ENCODE measurements at places on chromosomes 12 and 14.

- no peak overlapping the region for H3K4me3 ChIP-seq
- no peak overlapping the region for H3K27ac ChIP-seq
- H3K27me3 ChIP-seq, result no peaks in the 10 kb centered on the region
- no peaks in the 10 kb centered on the region for H3K36me3 ChIP-seq
- H3K4me1 ChIP-seq, result no peaks in the 10 kb centered on the region
Observed at GRCh38 chr12:52791271-52792184, 4.4 kb downstream of the KRT3 start.

- no peak overlapping the region for H3K27ac ChIP-seq
- no peaks in the 10 kb centered on the region for H3K27me3 ChIP-seq
- H3K36me3 ChIP-seq, result peaks cover 39% of the 10 kb centered on the region
- H3K4me3 ChIP-seq, result no peak overlapping the region
Observed at GRCh38 chr12:48946205-48946604, 11.1 kb downstream of the ARF3 start.

GRCh38 chr12:127963933-127964332 is 303.0 kb upstream of the TMEM132C start:
- no peak overlapping the region for H3K4me3 ChIP-seq
- H3K27ac ChIP-seq, result no peak overlapping the region
- no peak for DNase-seq
- no peaks in the 10 kb centered on the region for H3K4me1 ChIP-seq
- H3K36me3 ChIP-seq, result no peaks in the 10 kb centered on the region

DNA sequence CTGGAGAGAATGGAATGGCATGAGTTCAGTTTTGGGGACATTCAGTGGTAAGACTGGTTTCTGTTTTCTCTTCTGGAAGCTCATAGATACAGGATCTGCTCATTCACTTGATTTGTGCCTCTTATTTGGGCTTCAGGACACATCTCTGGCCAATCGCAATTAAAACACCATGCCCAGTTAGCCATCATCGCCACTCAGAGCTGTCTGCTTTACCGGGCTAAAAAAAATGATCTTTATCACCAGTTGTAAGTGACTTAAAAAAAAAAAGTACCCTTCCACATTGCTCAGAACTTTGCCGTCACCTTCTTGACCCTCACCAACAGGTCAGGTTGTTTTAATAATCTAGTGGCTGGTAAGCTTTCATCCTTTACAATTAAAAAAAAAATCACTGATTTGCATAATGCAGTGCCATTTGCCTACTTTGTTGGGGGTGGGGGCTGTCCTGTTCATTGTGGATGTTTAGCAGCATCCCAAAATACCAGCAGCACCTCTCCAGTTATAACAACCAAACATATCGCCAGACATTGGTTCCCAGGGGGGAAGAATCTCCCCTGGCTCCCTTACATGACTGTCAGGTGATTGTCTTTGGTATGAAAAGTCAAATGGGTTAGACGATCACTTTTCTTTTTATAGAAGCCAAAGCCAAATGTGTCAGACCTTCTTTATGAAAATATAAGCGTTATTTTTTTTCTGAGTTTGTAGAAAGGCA is 150.1 kb downstream of the PRKCH start:
- peaks cover 37% of the 10 kb centered on the region for H3K36me3 ChIP-seq
- peak overlapping the region; percentile 55 for H3K4me3 ChIP-seq
- peak overlapping the region; percentile 82 for H3K27ac ChIP-seq
- peak; percentile 28 for DNase-seq
- H3K4me1 ChIP-seq, result peaks cover 96% of the 10 kb centered on the region
- H3K27me3 ChIP-seq, result no peaks in the 10 kb centered on the region

DNA sequence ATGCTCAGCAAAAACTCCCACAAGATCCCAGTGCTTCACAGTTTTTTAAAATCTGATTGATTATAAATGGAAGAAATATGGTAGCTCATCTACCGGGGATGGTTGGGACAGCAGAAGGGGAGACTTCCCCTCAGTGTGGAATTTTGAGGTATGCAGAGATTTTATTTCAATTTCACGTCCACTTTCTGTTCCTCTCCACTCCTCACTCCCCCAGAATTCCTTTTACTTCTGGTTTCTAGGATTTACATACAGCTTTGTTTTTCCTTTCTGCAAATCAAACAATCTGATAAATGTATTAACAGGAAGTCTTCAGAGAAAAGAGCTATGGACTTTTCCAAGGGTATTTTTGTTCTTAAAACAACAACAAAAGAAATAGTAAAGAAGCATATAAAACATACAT is 181.5 kb upstream of the ARHGAP5 start:
- no peaks in the 10 kb centered on the region for H3K27me3 ChIP-seq
- no peak for DNase-seq
- H3K36me3 ChIP-seq, result no peaks in the 10 kb centered on the region
- no peak overlapping the region for H3K27ac ChIP-seq
- H3K4me3 ChIP-seq, result no peak overlapping the region

GRCh38 chr14:71551291-71551950 is 380.8 kb upstream of the RGS6 start:
- H3K36me3 ChIP-seq, result no peaks in the 10 kb centered on the region
- no peaks in the 10 kb centered on the region for H3K27me3 ChIP-seq
- H3K4me1 ChIP-seq, result peaks cover 40% of the 10 kb centered on the region
- H3K4me3 ChIP-seq, result no peak overlapping the region
- H3K27ac ChIP-seq, result no peak overlapping the region
- DNase-seq, result no peak

- no peaks in the 10 kb centered on the region for H3K36me3 ChIP-seq
- DNase-seq, result peak; percentile 13
- peaks cover 9% of the 10 kb centered on the region for H3K27me3 ChIP-seq
- no peak overlapping the region for H3K27ac ChIP-seq
- H3K4me3 ChIP-seq, result no peak overlapping the region
Observed at GRCh38 chr12:98743362-98743953, 98.4 kb downstream of the APAF1 start.

- no peaks in the 10 kb centered on the region for H3K36me3 ChIP-seq
- H3K4me3 ChIP-seq, result no peak overlapping the region
- H3K27me3 ChIP-seq, result peaks cover 46% of the 10 kb centered on the region
- no peaks in the 10 kb centered on the region for H3K4me1 ChIP-seq
- no peak overlapping the region for H3K27ac ChIP-seq
Observed at GRCh38 chr12:53338916-53339315, 2.8 kb upstream of the SP7 start.

DNA sequence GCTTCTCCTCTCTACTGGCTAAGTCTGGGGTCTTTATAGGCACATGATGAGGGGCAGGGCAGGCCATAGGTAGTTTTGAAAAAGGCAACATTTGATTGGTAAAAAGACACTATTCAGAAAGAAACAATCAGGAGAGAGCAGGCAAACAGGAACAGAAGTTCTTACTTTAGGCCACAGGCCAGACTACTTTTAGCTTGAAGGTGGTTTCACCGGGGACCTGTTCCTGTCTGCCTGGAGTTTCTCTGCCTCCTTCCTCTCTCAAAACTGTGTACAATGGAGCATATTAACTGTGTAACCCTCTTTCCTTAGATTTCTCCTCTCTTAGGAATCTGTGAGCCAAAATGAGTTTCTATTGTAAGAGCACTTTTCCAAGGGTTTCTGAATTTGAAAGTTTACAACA is 167.9 kb upstream of the AVPR1A start:
- DNase-seq, result no peak
- H3K4me1 ChIP-seq, result peaks cover 38% of the 10 kb centered on the region
- no peaks in the 10 kb centered on the region for H3K27me3 ChIP-seq
- no peak overlapping the region for H3K4me3 ChIP-seq
- peak overlapping the region; percentile 35 for H3K27ac ChIP-seq

DNA sequence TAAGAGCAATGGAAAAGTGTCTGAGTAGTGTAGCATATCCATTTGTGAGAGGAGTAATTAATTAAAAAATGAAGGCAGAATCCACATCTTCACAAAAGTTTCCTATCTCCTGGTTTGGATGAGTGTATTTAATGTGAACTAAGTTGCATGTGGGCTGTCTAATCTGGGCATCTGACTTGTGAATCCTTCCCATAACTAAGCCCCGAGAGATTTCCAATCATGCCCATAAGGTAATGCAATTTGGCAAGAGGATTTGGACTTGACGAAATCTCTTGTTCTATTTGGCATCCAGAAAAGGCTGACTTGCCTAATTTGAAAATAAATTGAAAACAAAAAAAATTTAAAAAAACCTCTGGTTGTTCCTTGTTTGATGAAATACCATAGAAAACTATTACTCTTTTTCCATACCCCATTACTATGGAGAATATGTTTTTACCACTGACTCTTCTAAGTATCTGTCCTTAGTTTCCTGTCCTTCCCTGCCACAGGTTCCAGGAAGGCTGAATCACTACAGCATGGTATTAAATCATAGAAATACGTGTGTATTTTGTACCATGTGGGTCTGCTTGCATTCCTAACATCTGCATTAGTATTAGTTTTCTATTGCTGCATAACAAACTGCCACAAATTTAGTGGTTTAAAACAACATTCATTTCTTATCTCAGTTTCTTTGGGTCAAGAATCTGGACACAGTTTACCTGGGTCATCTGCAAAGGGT is 48.4 kb downstream of the ETV6 start:
- H3K4me3 ChIP-seq, result no peak overlapping the region
- DNase-seq, result no peak
- no peaks in the 10 kb centered on the region for H3K27me3 ChIP-seq
- H3K4me1 ChIP-seq, result peaks cover 3% of the 10 kb centered on the region
- H3K27ac ChIP-seq, result peak overlapping the region; percentile 41

GRCh38 chr12:103626498-103626897 is 39.4 kb downstream of the STAB2 start:
- no peaks in the 10 kb centered on the region for H3K27me3 ChIP-seq
- no peak overlapping the region for H3K4me3 ChIP-seq
- H3K36me3 ChIP-seq, result no peaks in the 10 kb centered on the region
- H3K4me1 ChIP-seq, result no peaks in the 10 kb centered on the region

DNA sequence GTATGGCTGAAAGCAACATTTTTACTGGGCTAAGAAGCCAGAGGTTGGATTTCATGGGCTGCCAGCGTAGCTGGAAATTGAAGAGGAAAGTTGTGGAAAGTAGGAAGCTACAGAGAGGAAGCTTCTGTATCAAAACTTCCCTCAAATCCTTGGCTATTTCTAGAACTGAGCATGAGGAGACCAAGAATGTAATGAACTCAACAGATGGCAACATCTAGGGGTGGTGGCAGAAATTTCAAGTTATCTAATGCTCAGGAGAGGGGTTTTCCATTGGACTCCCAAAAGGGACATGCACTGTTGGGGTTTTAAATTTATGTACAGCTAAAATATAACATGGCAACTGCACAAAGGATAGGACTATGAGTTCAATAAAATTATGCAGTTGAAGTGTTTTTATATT is 151.3 kb downstream of the DHRS2 start:
- no peak overlapping the region for H3K4me3 ChIP-seq
- peaks cover 7% of the 10 kb centered on the region for H3K27me3 ChIP-seq
- H3K27ac ChIP-seq, result no peak overlapping the region
- no peaks in the 10 kb centered on the region for H3K36me3 ChIP-seq
- no peak for DNase-seq

DNA sequence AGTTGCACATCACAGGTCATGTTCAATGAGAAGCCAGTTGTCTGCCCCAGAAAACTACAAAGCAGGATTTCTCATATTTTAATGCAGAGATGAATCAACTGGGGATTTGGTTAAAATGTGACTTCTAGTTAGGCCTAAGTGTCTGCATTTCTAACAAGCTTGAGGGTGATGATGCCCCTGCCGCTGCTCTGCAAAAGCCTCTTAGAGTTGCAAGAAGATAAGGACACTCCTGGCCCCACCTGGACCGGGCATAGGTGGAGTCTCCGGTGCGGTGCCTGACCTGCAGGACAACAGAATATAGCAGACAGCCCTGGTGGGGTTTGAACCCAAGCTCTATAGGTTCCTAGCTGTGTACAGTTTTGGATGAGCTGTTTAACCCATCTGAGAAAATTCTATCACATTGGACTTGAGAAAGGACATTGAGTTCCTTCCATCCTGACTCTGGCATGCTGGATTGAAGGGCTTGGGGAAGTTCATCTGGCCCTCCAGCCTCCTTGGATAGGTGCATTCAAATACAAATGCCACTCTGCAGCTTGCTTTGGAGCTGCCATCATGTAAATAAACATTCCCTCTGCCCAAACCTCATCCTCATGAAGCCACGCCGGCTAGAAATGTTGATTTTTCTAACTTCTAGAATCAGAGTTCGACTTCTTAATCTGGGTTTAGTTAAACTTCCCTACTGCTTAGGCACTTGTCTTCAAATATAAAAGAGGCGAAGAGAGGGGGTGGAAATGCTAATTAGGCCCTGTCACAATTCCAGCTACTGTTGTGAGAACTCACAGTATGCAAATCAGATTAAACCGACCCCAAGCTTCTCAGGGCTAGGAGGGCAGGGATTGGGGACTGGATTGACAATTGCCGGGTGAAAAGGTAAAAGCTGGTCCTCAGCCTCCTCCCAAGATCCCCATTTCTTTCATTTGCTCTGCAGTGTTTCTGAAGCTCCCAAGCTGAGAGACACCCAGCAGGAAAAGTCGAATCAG is 1225.6 kb downstream of the VRK1 start:
- no peak for DNase-seq
- no peaks in the 10 kb centered on the region for H3K27me3 ChIP-seq
- no peak overlapping the region for H3K4me3 ChIP-seq
- H3K27ac ChIP-seq, result no peak overlapping the region

GRCh38 chr12:109421355-109422087 is 55.6 kb downstream of the KCTD10 start:
- H3K27ac ChIP-seq, result no peak overlapping the region
- no peaks in the 10 kb centered on the region for H3K4me1 ChIP-seq
- H3K36me3 ChIP-seq, result no peaks in the 10 kb centered on the region
- H3K27me3 ChIP-seq, result no peaks in the 10 kb centered on the region
- no peak for DNase-seq
- no peak overlapping the region for H3K4me3 ChIP-seq

Measured in DND-41 (cell line).